ENCODE measurements at places on chromosomes 4 and X.
A peak's percentile ranks its signal among the peaks of the same experiment; 100 is the strongest.

DNA sequence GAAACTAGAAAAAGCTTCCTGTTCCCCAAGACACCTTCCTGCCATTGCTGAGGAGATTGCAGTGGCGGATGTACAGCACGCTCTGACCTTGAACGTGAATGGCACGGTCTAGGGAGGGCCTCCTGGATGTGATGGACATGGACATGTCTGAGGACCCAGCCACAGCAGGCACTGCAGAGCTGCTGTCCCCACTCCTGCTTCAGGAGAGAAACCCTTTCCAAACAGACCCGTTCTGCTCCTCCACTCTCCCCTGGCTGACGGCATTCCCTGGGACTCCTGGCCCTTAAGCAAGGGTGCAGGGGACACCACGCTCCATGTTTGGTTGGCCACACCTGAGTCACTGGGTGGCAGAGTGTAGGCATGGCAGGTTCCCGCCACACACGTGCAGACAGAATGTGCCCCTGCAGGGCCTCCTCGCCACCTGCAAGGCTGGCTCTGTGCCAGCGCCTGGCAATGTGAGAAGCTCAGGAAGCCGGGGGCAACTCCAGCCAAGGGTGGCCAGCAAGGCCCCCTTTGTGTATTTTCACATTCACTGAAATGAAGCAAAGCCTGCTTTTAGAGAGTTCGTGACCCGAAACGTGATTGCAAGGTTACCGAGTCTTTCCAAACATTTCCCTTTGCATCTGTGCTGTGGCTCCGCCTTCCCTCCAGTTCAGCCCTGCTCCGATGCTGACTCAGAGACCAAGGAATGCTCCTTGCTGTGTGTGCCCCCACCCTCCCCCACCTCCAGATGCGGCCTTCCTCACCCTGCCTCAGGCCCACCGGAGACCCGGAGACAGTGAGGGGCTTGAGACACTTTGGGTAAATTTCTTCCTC is 46.1 kb downstream of the HTRA3 start:
- DNase-seq = peak; percentile 67

GRCh38 chr4:23922541-23923111 is 32.8 kb upstream of the PPARGC1A start:
- no peak for DNase-seq

GRCh38 chrX:128460835-128461234 is 408.6 kb upstream of the ACTRT1 start:
- no peak for DNase-seq

- DNase-seq = no peak
These were observed 30.1 kb upstream of the GPRIN3 start for GRCh38 chr4:89337681-89338080.

GRCh38 chr4:25687773-25688172 is 32.1 kb downstream of the SLC34A2 start:
- DNase-seq = no peak

- peak; percentile 87 for DNase-seq
These were observed 41.1 kb upstream of the WDR1 start for GRCh38 chr4:10157478-10158332.

- DNase-seq = no peak
These were observed 929.1 kb downstream of the STIM2 start for GRCh38 chr4:27789773-27790172.

DNA sequence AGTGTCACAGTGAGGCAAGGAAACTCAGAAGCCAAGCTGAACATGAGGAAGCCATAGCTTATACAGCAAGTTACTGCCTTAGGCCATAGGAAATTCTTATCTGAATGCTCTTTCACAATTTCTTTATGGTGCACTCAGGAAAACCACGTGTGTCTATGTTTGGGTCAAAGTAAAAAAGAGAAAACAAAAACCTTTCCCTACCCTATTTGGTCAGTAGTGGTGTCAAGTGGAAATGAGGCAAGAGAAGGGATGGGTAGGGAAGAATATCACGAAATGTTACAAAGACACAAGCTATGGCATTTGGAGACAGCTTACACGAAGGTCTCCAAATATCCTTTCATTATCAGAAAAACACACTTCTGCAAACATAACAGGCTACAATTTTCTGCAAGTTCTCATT is 83.4 kb upstream of the INPP4B start:
- no peak for DNase-seq
